ENCODE measurements at places on chromosomes 7 and 10. TPM values are rescaled to one million over a fixed set of nuclear protein-coding genes. Genes with fewer than 3 reads are reported as not detected.
A peak's percentile ranks its signal among the peaks of the same experiment; 100 is the strongest.

DNA sequence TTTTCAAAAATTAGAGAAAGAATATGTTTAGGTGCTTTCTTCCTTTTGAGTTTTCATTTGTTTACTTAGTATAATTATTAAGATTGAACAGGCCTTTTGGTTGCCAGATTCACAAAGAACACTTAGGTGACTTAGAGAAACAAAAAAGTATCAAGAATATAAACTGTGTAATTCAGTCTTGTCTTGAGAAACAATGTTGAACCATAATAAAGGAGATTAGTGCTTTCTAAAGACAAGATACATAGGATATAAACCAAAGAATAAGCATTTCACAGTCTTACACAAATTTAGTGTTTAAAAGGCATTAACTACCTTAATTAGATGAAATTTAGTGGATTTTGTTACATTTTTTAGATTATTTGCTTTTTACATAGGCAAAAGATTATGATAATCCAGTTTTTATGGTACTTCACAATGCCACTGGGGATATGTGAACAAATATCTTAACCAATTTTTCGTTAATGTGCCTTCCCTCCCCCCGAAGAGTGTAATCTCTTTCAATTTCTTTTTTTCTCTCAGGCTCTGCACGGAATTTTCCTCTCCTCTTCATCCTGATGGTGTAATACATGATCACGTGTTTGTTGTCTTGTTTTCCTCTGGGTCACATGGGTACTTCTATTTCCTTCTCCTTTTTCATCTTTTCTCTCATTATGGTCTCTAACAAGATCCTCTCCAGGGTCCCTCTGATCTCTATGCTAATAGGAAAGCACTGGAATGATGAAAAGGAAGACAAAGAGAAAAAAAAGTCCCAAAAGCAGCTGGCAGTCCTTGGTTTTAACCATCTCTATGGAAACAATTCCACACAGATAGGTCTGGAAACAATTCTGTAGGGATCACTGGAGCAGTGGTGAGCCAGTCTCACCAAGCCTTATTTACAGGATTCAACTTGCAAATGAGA, 3.7 kb upstream of the HNRNPH3 start:
- H3K4me1 ChIP-seq = no peaks in the 10 kb centered on the region
- no peaks in the 10 kb centered on the region for H3K36me3 ChIP-seq
- no peak for DNase-seq
- peak overlapping the region; percentile 48 for H3K4me3 ChIP-seq
- H3K27me3 ChIP-seq = no peaks in the 10 kb centered on the region

GRCh38 chr7:92695308-92696261, 105.4 kb upstream of the FAM133B start:
- no peak for DNase-seq
- peak overlapping the region; percentile 6 for H3K27ac ChIP-seq
- no peaks in the 10 kb centered on the region for H3K36me3 ChIP-seq
- H3K27me3 ChIP-seq = no peaks in the 10 kb centered on the region

Gene CLRN3
- not detected for total RNA-seq

DNA sequence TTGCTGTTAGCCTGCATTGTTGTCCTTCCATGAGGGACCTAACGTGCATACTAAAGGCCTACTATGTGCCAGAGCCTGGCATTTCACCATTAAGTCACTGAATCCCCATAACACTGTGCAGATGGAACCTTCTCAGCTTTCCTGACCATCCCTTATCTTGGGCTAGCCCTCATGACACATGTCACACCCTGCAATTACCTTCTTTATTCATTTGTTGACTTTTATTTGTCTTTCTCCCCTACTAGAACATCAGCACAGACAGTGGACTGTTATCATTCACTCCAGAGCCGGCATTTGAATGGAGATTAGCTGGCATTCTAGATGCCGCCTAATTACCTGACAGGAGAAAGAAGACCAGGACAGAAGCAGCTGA, 471.1 kb upstream of the GALNT17 start:
- no peaks in the 10 kb centered on the region for H3K4me1 ChIP-seq
- H3K4me3 ChIP-seq = no peak overlapping the region
- H3K27ac ChIP-seq = no peak overlapping the region
- H3K27me3 ChIP-seq = no peaks in the 10 kb centered on the region

DNA sequence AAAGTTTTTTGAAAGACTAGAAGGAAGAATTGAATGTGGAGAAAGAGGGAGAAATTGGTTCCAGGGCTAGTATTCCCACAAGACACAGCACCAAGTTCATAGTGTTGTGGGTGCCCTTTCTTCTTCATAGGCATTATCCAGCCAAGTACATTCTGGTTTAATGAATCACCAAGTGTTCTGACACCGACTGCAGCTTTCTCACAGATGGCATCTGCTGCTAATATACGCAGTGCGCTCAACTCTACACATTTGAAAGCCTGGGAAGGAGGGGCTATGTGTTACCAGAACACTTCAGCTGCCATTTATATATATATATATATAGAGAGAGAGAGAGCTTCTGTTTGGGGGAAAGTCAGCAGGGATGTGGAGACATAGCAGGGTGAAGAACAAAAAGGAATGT, 1168.4 kb downstream of the GATA3 start:
- H3K27ac ChIP-seq = no peak overlapping the region
- no peaks in the 10 kb centered on the region for H3K36me3 ChIP-seq
- H3K4me1 ChIP-seq = no peaks in the 10 kb centered on the region
- DNase-seq = no peak
- H3K27me3 ChIP-seq = no peaks in the 10 kb centered on the region

DNA sequence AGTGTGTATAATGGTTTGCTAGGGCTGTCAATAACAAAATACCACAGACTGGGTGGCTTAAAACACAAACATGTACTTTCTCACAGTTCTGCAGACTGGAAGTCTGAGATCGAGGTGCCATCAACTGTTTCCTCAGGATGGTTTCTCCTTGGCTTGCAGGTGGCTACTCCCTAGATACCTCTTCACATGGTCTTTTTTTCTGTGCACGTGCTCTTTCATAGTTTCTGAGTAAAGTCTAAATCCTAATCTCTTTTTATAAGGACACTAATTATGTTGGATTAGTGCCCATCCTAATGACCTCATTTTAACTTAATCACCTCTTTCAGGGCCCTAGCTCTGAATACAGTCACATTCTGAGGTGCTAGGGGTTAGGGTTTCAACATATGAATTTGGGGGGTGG, 65.9 kb downstream of the AMPH start:
- DNase-seq = no peak
- no peaks in the 10 kb centered on the region for H3K27me3 ChIP-seq
- no peak overlapping the region for H3K27ac ChIP-seq
- H3K4me3 ChIP-seq = no peak overlapping the region
- no peaks in the 10 kb centered on the region for H3K36me3 ChIP-seq
- no peaks in the 10 kb centered on the region for H3K4me1 ChIP-seq

- H3K4me1 ChIP-seq = peaks cover 60% of the 10 kb centered on the region
- H3K4me3 ChIP-seq = no peak overlapping the region
- peak overlapping the region; percentile 55 for H3K27ac ChIP-seq
- no peaks in the 10 kb centered on the region for H3K27me3 ChIP-seq
Measured at GRCh38 chr10:29621161-29621560, 13.6 kb downstream of the SVIL start.

Gene HOXA2
- 3.4 TPM for total RNA-seq

Gene MRPL32
- total RNA-seq = 38.3 TPM

GRCh38 chr10:78071140-78071856, 37.6 kb downstream of the RPS24 start:
- no peak overlapping the region for H3K27ac ChIP-seq
- no peak for DNase-seq
- no peaks in the 10 kb centered on the region for H3K36me3 ChIP-seq
- no peaks in the 10 kb centered on the region for H3K4me1 ChIP-seq
- no peak overlapping the region for H3K4me3 ChIP-seq
- H3K27me3 ChIP-seq = no peaks in the 10 kb centered on the region

DNA sequence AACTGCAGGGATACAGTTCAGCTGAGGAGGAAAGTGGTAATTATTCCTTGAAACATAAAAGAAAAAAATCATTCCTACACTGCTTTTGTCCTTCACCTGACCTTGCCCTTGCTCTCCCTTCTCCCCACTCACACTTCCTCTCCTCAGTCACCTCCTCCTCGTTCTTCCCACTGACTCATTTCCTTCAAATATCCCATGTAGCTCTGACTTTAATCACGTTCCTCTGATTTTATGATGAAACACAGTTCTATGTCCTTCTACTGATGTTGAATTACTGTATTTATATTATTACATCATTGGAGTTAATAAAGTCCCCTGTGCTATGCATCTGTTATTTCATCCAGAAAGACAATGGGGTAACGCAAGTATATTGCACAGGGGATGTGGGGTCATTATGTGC, 575.6 kb downstream of the POM121L12 start:
- no peak for DNase-seq
- no peak overlapping the region for H3K4me3 ChIP-seq
- no peaks in the 10 kb centered on the region for H3K27me3 ChIP-seq
- no peak overlapping the region for H3K27ac ChIP-seq
- no peaks in the 10 kb centered on the region for H3K36me3 ChIP-seq
- H3K4me1 ChIP-seq = no peaks in the 10 kb centered on the region

- H3K36me3 ChIP-seq = no peaks in the 10 kb centered on the region
- no peaks in the 10 kb centered on the region for H3K27me3 ChIP-seq
- peak overlapping the region; percentile 75 for H3K4me3 ChIP-seq
- H3K27ac ChIP-seq = peak overlapping the region; percentile 96
- peaks cover 10% of the 10 kb centered on the region for H3K4me1 ChIP-seq
Measured at GRCh38 chr10:35194906-35195305, 68.3 kb downstream of the CREM start.

DNA sequence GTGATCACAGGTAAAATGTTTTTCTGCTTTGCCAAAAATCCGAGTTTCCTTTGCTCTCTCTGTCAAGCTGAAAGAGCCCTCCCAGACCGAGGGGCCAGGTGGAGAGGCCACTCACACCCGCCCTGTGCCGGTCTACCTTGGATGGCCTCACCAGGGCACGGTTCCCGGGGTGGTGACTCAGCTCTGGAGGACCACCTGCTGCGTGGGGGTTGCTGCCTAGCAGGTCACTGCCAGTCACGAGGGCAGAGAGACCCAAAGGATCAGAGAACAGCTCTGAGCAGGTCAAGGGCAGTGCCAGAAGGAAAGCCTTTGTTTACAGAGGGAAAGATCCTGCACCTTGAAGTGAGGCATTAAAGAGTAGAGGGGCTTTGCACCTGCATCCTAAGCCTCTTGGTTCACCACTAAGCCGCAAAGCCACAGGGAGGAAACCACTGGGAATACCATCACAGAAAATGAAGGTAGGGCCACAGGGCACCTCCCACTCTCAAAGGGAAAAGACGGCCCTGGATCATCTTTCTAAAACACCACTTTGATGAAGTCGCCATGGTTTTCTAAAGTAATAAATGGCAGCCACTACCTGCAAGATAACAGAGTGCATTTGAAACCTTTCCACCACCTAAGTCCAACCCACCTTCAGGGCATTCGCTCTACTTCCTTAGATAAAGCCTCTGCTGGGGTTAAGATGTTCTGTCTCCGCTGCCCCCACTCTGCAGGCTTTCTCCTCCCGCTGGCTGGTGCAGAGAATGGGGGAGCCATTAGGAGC, 160.3 kb upstream of the KLF14 start:
- peaks cover 17% of the 10 kb centered on the region for H3K36me3 ChIP-seq
- H3K4me3 ChIP-seq = no peak overlapping the region
- H3K27ac ChIP-seq = peak overlapping the region; percentile 88
- DNase-seq = no peak
- no peaks in the 10 kb centered on the region for H3K27me3 ChIP-seq

DNA sequence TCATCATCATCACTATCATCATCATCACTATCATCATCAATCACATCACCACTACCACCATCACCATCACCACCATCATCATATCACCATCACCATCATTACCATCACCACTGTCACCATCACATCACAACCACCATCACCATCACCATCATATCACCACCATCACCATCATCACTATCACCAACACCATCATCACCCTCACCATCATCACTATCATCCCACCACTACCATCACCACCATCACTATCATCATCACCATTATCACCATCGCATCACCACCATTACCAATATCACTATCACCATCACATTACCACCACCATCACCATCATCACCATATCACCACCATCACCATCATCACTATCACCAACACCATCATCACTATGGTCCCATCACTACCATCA, 539.1 kb downstream of the PTPRN2 start:
- H3K27ac ChIP-seq = no peak overlapping the region
- H3K36me3 ChIP-seq = no peaks in the 10 kb centered on the region
- DNase-seq = no peak
- no peaks in the 10 kb centered on the region for H3K27me3 ChIP-seq

- no peak overlapping the region for H3K27ac ChIP-seq
- no peak for DNase-seq
- no peaks in the 10 kb centered on the region for H3K36me3 ChIP-seq
- no peak overlapping the region for H3K4me3 ChIP-seq
Measured at GRCh38 chr7:45420843-45421495, 153.2 kb upstream of the ADCY1 start.

DNA sequence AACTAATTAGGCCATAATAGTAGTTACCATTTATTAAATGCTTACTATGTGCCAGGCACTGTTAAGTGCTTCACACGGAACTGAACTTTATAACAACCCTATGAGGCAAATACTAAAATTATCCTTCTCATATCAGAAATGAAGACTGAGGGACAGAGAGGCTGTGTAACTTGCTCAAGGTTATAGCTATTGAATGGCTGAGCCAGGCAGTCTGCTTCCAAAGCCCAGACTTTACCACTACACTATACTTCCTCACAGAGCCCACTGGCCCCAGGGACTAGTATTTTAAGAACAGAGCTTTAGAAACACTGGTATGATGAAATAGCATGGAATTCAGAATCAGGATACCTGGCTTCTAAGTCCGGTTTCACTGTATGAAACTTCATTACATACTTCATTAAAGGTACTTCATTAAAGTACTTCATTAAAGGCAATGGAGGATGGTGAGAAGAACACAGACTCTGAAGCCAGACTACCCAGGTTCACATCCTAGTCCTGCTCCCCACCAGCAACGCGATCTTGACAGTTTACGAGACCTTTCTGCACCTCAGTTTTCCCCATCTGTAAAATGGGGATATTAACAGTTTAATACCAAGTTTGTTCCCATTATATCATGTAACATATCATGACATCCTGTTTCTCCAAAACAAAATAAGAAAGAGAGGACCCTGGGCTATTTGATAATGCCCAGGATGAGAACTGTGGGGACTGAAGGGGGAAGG, 19.6 kb downstream of the ANXA11 start:
- DNase-seq = no peak

DNA sequence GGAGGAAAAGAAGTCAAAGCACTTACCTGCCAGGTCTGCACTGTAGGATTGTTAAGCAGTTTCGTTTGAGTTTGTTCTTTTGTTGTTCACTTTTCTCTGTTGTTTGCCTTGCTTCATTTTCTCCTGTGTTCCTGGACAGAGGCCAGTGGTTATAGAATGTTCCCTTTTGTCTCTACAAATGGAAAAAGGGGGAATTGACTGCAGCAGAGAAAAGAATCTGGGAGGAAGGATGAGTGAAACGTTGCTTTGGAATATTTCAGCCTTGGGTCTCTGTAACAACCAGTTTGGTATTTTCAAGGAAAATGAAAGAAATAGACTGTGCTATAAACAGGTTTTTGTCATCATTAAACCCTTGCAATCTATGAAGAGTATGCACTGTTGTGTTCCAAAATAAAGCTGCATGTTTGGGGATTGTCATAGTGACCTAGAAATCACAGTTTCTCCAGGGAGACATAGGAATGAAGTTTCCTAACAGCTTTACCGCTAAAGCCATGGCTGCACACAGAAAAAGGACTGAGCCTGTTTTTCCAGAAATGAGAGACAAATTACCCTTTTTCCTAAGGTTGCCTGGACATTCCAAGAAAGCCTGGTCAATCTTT, 60.8 kb upstream of the HABP2 start:
- no peak for DNase-seq
- peaks cover 66% of the 10 kb centered on the region for H3K4me1 ChIP-seq
- peak overlapping the region; percentile 65 for H3K4me3 ChIP-seq
- H3K36me3 ChIP-seq = no peaks in the 10 kb centered on the region
- peak overlapping the region; percentile 92 for H3K27ac ChIP-seq

Gene C10orf62
- total RNA-seq = 1.2 TPM
